ENCODE measurements at places on chromosomes 3 and 15.

DNA sequence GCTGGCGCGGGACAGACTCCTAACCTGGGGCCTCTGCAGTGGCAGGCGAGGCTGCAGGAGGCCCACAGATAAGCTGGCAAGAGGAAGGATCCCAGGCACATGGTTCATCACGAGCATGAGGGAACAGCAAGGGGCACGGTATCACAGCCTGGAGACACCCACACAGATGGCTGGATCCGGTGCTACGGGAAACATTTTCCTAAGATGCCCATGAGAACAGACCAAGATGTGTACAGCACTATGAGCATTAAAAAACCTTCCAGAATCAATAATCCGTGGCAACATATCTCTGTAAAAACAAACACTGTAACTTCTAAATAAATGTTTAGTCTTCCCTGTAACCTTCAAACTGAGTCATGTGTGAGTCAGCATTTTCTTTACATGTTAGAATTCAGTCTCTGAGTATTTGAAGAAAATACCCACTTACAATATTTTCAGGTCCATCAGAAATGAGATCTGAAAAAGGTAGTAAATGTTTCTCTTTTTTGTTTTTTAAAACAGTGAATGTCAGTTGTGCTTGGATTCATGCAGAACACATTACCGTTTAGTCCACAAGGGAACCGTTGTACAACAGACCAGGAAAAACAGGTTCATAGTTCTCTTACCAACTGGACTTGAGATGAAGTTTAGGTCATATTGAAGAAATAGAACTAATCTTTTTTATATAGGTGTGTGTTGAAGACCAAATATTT is 75.9 kb downstream of the BOC start:
- peak; percentile 71 for DNase-seq

DNA sequence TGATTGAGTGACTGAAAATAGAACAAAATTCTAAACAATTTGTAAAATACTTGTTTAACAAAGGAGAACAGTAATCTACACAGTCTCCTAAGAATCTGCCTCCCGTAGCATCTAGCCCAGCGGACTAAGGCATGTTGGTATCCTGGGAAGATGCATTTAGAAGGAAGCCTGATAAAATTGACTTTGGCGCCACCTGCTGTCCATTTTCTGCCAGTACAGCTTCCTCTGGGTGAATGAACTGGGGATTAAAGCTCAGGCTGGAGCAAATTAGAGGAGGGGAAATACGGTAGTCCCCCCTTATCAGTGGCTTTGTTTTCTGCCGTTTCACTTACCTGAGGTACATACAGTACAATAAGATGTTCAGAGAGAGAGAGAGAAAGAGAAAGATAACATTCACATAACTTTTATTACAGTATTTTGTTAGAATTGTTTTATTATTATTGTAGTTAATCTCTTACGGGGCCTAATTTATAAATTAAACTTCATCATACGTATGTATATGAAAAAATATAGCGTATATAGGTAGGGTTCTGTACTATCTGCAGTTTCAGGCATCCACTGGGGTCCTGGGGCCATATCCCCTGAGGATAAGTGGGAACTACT is 191.6 kb downstream of the GAP43 start:
- DNase-seq = peak; percentile 71

GRCh38 chr15:92733934-92734521 is 78.5 kb upstream of the FAM174B start:
- DNase-seq = no peak

DNA sequence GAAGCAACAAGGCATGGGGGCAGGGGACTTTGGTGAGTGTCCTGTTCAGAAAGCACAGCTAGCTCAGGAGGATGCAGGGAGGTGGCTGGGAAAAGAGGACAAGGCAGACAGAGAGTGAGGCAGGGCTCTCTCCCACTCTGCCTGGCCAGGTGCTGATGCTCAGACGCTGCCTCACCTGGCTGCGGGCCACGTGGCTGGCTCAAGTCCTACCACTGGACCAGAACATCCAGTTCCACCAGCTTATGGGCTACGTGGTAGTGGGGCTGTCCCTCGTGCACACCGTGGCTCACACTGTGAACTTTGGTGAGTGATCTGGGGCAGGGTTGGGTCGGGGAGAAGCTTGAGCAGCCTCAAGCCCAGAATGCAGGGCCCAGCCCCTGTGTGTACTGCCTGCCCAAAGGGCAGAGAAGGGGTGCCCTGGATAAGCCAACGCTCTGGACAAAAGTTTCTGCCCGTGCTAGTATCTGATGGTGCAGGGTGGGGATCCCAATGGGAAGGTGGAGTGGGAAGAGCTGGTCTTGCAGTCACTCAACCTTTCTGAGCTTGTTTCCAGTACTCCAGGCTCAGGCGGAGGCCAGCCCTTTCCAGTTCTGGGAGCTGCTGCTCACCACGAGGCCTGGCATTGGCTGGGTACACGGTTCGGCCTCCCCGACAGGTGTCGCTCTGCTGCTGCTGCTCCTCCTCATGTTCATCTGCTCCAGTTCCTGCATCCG is 20.9 kb downstream of the NOX5 start:
- no peak for DNase-seq

GRCh38 chr3:123788710-123789109 is 95.4 kb downstream of the MYLK start:
- no peak for DNase-seq

GRCh38 chr3:45968149-45968548 is 24.9 kb downstream of the CXCR6 start:
- no peak for DNase-seq

DNA sequence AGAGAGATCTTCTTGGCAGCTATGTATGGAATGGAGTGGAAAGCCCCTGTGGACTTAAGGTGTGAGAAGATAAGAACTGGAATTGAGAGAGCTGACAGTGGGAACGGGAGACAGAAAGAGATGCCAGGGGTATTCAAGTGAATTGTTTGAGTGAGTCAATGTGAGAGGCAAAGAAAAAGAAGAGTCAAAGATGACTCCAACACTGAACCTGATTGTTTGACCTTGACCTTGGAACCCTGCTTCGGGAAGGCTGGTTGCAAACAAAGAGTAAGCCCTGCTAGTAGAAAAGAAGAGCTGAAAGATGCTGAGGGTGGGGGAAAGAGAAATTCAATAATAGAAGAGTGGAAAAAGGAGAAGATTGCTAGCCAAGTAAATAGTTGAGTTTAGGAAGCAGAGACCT is 238.6 kb downstream of the BBX start:
- no peak for DNase-seq

DNA sequence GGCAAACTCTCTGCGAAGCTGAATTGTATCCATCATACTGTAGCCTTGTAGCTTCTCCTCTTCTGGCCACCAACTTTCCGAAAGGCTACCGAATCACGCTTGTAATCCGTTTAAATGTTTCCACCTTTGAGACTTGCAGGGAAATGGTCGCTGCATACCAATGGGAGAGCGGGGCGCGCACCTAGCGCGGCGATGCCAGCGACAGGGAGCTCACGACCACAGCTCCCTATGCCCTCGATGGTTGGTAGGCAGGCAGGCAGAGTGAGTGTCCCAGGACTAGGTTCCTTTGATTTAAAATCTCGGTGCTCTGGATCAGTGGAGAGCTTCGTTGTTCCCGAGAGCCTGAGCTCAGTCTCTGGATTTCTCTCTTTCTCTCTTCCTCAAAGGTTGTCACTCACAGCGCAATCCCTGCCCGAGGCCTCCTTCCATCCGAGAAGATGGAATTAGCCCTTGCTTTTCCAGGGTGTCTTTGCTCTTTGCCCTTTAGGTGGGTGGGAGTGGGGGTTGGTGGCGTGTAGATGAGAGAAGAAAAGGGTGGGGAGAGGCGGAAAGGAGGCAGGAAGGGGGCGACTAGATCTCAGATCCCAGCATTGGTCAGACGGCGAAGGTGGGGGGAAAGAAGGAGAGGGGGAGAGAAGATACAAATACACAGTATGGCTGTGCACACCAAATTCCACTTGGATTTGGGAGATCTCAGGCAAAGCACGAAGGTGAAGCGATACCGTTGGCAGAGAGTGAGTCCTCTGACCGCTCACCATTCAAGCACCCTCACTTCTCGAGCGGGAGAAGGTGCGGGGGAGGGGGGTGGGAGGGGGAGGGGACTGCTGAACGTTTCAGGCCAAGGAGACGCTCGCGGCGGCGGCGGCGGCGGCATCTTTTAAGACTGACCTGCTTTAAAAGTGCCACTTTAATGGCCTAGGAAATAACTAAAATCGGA is at the start of gene SLITRK3:
Gene SLITRK3 (minus strand): TSS at position 745 of the 937 bp plus-strand sequence. CDS start 5,554 bp downstream, outside the sequence.
- DNase-seq = no peak

- no peak for DNase-seq
Observed at GRCh38 chr15:59313641-59314332, 58.9 kb downstream of the MYO1E start.

DNA sequence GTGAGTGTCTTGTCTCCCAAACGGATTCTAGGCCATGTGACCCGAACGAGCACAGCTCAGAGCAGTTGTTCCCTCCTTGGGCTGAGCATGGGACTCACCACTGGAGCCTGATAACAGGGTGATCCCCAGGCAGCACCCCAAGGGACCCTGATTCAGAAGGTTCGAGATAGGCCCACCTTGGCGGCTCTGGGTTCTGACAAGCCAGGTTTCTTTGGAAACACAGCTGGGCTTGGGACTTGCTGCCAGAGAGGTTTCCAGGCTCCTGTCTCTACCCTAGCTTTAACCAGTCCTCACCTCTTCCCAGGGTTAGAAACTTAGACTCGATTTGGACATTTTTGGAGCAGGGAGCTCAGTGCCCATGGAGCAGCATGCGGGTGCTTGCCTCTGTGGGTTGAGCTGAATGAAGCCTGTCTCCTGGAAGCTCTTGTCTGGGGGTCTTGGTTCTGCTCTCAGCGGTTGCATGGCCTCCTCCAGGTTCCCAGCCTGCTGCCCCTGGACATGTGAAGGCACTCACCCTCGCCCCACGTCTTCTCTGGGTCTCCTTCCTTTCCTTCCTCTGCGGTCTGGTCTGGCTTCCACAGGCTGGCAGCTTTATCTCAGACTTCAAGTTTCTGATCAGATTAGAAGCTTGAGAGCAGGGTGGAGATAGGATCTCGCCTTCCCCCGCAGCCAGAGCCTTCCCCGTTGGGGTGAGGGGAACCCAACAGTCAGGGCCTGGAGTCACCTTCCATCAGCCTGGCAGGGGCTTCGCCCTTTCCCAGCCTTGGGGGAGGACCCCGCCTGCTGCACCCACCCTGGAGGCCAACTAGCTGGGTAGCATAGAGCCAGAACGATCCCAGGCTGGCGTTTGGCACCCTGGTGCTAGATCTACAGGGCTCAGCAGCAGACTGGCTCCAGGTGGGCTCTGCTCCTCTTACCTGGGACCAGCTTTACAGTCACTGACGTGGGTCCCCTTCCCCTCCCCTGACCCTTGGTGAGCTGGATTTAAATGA is 21.0 kb downstream of the PAQR5 start:
- DNase-seq = no peak

DNA sequence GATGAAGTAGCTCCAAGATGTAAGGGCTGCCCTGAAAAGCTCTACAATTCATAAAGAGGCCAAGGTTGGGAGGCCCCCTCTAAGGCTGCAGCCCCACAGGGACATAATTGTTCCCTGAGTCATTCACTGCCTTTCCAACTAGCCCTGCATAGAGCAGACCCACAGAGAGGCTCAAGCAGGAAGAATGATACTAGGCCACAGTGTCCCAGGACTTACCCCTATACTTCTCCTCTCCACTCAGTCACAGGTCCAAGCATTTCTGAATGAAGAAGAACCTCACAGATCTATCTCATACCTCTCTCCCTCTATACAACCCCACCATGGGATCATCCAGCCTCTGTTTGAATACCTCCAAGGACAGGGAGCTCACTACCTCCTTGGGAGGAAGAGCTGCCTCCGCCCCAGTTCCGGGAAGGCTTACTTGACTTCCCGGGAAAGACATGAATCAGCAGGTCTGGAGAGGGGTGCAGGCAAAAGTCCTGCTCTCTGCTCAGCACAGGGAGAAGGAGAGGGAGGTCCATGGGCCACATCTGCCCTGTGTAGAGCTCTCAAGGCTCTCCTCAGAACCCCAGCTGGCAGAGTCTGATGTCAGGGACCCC is 6.9 kb upstream of the SKIC8 start:
- DNase-seq = no peak

DNA sequence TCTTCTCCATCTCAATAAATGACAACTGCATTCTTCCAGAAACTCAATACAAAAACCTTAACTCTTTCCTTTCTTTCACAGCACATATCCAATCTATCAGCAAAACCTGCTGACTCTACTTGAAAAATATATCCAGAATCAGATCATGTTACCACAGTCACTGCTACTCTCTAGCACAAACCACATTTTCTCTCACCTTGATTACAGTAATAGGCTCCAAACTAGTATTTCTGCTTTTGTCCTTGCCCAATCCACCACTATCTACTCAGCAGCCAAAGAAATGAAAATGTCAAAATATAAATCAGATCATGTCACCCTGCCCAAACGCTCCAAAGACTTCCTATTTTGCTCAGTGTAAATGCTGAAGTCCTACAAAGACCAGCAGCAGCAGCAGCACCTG is 15.2 kb downstream of the TMCC1 start:
- DNase-seq = no peak

DNA sequence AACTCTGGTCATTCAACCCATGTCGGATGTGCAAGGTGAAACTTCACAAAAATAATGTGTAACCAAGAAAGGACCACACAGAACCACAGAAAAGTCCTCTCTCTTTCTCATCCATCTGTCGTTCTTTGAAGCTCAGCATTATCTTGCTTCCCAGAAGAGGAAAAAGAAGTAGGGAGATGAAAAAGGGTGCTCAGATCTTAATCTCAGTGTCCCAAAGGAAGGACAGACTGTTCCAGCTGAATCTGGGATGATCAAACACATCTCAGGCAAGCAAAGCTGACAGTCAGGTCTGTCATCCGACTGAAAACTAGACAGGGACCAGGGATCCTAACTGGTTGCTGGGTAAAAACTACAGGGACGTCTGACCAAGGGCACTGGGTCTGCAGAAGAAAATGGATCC is 16.2 kb downstream of the ARHGEF3 start:
- no peak for DNase-seq

GRCh38 chr3:133210656-133211055 is 172.5 kb downstream of the TMEM108 start:
- DNase-seq = no peak

- no peak for DNase-seq
Observed at GRCh38 chr15:85037641-85038040, 56.0 kb downstream of the PDE8A start.

DNA sequence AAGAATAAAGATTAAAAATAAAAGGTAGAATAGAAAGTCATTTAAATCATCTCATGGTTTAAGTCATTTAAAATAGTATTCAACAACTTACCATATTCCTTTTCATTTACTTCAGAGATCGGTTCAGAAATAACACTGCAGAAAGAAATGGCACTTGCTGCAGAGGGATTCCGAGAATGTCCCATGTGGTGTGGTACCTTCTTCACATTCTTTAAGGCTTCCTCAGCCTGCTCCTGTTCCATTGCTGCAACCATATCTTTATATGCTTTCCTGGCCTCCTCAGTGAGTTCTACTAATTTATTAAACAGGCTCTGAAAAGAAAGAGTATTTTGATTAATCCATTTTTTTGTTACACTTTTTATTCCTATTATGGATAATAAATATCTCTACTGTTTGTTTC is 32.6 kb upstream of the SHC4 start:
- DNase-seq = no peak

GRCh38 chr3:62151591-62151990 is 221.8 kb downstream of the FEZF2 start:
- DNase-seq = no peak

All from hematopoietic multipotent progenitor cell treated with erythropoietin and hydrocortisone succinate and interleukin-3 and kit ligand, for 17 days (in vitro differentiated cells).